ENCODE measurements at places on chromosomes 5 and 9.
A peak's percentile ranks its signal among the peaks of the same experiment; 100 is the strongest.

- peak; percentile 85 for DNase-seq
These were observed 174.8 kb downstream of the SLF1 start for GRCh38 chr5:94793113-94793815.

- no peak for DNase-seq
These were observed 181.1 kb downstream of the TRIM32 start for GRCh38 chr9:116868201-116868600.

DNA sequence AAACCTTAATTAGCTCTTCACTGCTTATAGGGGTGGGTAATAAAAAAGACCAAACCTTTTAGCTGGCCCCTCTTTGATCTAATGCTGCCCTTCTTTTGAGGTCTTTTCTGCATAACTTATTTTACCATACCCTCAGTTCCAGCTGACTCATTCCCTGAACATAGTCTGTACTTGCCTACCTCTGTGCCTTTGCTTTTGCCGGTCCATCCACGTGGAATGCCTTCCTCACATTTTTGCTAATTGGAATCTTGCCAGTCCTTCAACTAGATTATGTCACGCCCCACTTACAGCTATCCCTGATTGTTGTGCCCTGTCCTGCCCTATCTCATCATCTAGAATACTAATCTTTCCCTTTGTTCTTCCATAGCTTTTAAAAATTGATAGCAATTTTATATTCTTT is 44.2 kb downstream of the FAF2 start:
- DNase-seq = peak; percentile 30

- peak; percentile 77 for DNase-seq
These were observed 58.5 kb downstream of the ZNF462 start for GRCh38 chr9:106921341-106921899.

- no peak for DNase-seq
These were observed 10.0 kb downstream of the DIPK1B start for GRCh38 chr9:136722093-136722968.

- no peak for DNase-seq
These were observed 104.4 kb downstream of the FRMD3 start for GRCh38 chr9:83433846-83434245.

DNA sequence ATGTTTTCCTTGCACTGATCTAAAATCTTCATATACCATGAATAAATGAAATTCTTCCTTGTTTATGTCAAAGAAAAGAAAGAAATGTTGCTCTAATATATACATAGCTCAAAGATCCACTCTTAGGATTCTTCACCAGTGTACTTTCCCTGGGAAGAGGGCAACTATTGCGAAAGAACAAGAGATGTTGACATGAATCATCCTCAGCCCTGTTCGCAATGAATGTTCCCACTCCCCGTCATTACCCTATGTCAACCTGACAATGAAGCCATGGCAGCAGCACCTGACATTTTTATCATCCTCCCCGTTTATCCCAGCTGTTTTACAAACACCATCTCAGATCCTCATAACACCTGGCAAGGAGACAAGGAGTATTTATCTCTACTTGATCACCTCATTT is 409.1 kb upstream of the GRIA1 start:
- DNase-seq = peak; percentile 41

DNA sequence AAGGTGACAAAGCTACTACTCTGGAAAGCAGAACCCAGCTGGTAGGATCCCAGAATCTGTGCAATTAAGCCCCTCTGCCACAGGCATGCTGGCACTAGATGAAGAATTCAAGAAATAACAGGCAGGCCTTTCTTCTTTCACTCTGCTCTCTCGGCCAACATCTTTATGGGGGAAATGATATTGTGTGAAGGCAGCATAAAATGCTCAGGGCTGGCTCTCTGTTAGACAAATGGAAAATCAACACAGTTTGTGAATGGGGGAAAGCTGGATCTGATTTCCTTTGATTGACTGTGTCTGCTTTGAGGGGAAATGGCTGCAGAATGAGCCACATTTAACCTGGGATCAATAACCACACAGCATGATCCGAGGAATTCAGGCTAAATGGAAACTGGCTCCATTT is 29.1 kb upstream of the AKNA start:
- no peak for DNase-seq

DNA sequence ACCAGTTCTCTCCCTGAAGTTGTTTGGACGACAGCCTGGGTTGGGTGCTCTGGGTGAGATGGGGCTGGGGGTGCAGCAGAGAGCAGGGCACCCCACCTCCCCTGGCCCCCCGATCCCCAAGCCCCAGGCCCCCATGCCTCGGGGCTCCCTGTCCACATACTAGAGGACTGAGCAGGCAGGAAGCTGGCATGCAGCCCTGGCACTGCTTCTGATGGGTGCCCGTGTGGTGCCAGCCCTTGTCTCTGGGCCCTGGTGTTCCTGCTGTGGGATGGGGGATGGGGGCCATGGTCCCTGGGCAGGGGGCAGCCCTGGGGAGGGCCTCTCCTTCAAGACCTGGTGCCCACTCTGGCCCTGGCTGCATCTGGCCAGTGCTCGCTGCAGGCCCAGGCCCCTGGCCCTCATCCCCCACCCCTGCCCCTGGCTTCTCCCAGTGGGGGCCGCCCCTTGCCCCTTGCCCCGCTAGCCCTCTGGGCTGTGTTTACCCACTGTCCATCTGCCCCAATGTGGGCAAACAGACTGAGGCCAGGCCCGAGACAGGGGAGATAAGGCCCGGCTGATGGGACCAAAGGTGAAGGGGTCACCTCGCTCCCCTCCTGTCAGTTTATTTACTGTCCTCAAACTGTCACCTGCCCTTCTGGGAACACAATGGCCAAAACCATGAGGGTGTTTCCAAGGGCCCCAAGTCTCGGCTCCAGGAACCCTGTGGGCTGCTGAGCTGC is 67.3 kb upstream of the RXRA start:
- DNase-seq = no peak

DNA sequence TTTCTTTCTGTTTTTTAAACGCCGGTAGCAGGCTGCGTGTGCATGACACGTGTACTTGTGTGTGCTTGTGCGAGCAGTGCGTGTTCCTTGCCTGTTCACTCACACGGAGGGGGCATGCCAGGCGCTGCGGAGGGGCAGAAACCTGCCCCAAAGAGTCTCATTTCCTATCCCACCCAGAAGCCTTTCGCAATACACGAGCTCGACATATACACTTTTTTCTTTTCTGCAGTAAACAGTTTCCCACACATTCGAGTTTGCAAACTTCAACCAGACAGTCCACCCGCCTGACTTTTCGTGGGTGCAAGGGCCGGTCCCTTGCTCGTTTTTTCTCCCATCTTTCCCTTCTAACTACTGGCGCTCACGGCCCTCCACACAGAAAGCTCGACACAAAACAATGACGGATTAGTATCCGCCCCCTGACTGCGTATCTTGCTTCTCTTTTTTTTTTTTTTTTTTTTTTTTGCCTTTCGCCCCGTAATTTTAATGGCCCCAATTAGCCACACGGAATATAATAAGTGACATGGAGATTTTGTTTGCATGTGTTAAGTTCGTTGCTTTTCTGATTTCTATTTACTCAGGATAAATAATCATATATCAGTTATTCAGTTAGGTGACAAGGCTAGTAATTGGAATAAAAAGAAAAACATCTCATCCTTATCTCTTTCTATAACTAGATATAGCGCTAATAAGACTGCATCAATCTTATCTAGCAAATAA is 5.3 kb upstream of the OTP start:
- no peak for DNase-seq

GRCh38 chr9:89835666-89836065 is 230.9 kb downstream of the GADD45G start:
- no peak for DNase-seq

DNA sequence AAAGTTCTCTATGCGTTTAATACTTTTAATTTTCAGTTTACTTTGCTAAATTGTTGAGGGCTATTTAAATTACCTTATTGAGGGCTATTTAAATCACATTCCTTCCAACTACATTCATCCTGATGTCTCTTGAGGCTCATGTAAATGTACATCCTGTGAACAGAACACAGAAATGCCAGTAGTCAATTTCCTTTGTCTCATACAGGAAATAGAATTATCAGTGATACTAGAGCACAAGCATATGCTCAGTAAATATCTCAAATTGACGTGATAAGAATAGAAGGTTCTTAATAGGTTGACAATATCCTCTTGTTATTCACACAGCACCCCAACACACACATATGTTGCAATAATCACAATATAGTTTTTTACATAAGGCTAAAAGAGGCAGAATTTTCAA is 449.0 kb downstream of the CYLC2 start:
- DNase-seq = peak; percentile 0

GRCh38 chr5:177300236-177300880 is 3.2 kb downstream of the RAB24 start:
- peak; percentile 69 for DNase-seq

- DNase-seq = no peak
These were observed 563.6 kb downstream of the NR2F1-AS1 start for GRCh38 chr5:93017376-93017775.

DNA sequence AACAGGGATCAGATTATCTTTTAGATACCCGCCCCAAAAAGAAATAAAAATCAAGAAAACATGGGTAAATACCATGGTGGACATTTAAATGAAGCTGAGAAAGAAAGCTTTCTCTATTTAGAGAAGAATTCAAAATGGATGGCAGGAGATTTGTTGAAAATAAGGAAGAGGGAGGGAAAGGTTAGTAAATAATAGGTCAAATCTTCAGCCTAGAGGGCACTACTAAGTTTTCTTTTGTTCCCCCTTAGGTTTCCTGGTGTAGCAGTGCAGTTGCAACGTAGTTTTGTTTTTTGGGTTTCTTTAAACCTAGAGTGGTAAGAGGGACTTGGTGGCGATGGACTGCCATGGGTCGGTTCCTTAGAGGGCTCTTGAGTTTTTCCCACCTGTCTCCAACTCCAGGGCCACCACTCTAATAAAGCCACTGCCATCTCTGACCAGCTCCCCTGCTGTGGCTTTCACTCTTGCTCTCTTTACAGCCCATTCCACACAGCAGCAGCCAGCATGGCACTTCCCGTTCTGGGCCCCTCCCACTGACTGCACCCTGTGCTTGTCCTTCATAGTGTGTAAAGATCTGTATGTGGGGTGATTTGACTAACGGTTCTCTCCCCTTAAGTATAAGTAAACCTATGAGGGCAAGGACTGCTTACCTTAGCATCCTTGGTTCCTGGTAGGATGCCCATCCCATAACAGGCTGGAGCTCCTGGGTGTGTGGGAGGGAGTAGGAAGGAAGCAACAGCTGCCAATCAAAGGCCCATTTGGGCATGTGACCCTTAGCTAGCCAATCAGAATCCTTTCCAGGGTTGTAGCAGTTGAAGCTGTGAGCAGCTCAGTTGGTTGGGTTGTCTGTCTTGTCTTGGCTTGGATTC is 118.3 kb downstream of the SLC1A3 start:
- DNase-seq = peak; percentile 5

- DNase-seq = no peak
These were observed 133.2 kb downstream of the PIP5K1B start for GRCh38 chr9:68838245-68838644.

DNA sequence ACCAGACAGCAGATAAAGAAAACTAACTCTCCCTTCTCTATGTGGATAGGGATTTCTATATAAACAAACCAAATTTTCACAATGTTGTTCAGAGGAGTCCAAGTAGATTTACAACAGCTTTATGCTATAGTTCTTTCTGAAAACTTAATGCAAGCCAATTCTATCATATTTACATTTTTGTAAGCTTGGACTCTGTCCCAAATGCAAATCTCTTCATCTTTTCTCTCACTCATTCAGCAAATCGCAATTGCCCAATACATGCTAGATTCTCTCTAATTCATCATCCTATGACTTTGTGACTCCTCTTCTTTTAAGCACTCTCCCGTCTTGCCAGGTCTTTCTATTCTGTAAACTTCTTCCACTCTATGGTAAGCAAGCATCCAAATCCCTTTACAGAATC is 39.1 kb upstream of the UGT3A2 start:
- DNase-seq = no peak

DNA sequence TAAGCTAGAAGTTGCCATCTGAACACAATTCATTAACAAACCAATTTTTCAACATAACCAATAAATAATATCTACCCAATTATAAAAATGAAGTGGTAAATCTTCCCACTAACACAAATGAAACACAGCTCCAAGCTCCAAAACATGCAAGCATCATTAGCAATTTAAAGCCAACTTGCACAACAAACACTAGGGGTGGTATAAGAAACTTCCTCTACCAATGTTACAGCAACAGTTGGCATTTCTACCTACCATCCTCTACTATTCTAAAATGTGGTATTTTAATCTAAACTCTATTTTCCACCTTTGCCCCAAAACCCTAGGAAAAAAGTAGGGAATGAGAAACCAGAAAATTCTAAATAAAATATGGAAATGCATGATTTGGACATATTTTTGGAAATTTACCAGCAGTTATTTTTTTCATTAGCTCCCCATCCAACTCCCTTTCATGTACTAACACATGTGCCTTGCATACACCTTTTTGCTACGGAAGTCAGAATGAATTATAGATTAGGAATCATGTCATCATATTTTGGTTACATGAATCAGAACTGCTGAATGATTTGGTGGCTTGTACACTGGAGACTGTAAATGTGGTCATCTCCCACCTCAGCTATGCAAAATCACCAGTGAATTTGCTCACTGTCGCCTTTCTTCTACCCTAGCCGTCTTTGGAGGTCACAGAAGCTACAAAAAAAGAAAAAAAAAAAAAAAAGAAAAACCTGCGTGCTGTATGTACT is 4.1 kb downstream of the NR6A1 start:
- DNase-seq = no peak

Measured in fibroblast of mammary gland (primary cell).